Right renal pelvis (tissue), 4 donors: ENCODE measurements at places on chromosomes 6 and 20. TPM values are rescaled to one million over a fixed set of nuclear protein-coding genes. Genes with fewer than 3 reads are reported as not detected.

Gene GTSF1L
- not detected for polyA plus RNA-seq

Gene PNLDC1
- polyA plus RNA-seq = 1.3 TPM

Gene BMP2
- 22.6 TPM for polyA plus RNA-seq

Gene ZNF165
- 4.7 TPM for polyA plus RNA-seq

Gene PROKR2
- polyA plus RNA-seq = not detected

Gene ITCH
- 50.1 TPM for polyA plus RNA-seq

Gene RUNX2
- 2.8 TPM for polyA plus RNA-seq

Gene TDRD6
- 4.9 TPM for polyA plus RNA-seq

Gene MTFR2
- 3.0 TPM for polyA plus RNA-seq

Gene SOX18
- 19.7 TPM for polyA plus RNA-seq

Gene C6orf15
- polyA plus RNA-seq = not detected

Gene SLC52A3
- polyA plus RNA-seq = 4.3 TPM

Gene CD93
- 50.1 TPM for polyA plus RNA-seq

Gene LAMA5
- polyA plus RNA-seq = 109 TPM

Gene ABRACL
- 53.8 TPM for polyA plus RNA-seq

Gene PLN
- 8.1 TPM for polyA plus RNA-seq

Gene ETV7
- 0.11 TPM for polyA plus RNA-seq

Gene UBR2
- polyA plus RNA-seq = 24.9 TPM

Gene GINS1
- polyA plus RNA-seq = 20.9 TPM

Gene CTAGE9
- polyA plus RNA-seq = not detected

Gene SLC44A4
- 44.6 TPM for polyA plus RNA-seq

Gene PI16
- polyA plus RNA-seq = 1.8 TPM

Gene TFAP2A
- polyA plus RNA-seq = 28.0 TPM

Gene CCN6
- polyA plus RNA-seq = 2.8 TPM

Gene CD40
- polyA plus RNA-seq = 6.2 TPM

Gene SNX5
- 241 TPM for polyA plus RNA-seq

Gene OOEP
- polyA plus RNA-seq = 0.31 TPM

Gene SRSF6
- polyA plus RNA-seq = 282 TPM

Gene PRR18
- 0.33 TPM for polyA plus RNA-seq

Gene TMEM244
- not detected for polyA plus RNA-seq

Gene PKHD1
- 19.6 TPM for polyA plus RNA-seq

Gene SAPCD1
- polyA plus RNA-seq = 5.2 TPM

Gene RIMS1
- polyA plus RNA-seq = 2.1 TPM

Gene IRF4
- polyA plus RNA-seq = 0.14 TPM

Gene ARMC12
- 1.1 TPM for polyA plus RNA-seq

Gene BMP7
- polyA plus RNA-seq = 83.5 TPM

Gene PACRG
- 21.0 TPM for polyA plus RNA-seq

Gene LTA
- polyA plus RNA-seq = 0.39 TPM

Gene PSMB9
- polyA plus RNA-seq = 6.1 TPM

Gene EPPIN
- polyA plus RNA-seq = 0.36 TPM

Gene ADGRB3
- polyA plus RNA-seq = 4.7 TPM

Gene SMLR1
- 2.2 TPM for polyA plus RNA-seq
